ENCODE measurements at places on chromosomes 2 and 18. TPM values are rescaled to one million over a fixed set of nuclear protein-coding genes. Genes with fewer than 3 reads are reported as not detected.

HOXD1 gene
- total RNA-seq, result not detected

- DNase-seq, result no peak
- H3K4me1 ChIP-seq, result no peaks in the 10 kb centered on the region
- no peak overlapping the region for H3K27ac ChIP-seq
- H3K36me3 ChIP-seq, result no peaks in the 10 kb centered on the region
Observed at GRCh38 chr2:239636808-239637207, 236.0 kb upstream of the HDAC4 start.

MSTN gene
- not detected for total RNA-seq

KLF7 gene
- total RNA-seq, result 39.1 TPM

CTNNA2 gene
- not detected for total RNA-seq

ALLC gene
- not detected for total RNA-seq

DNA sequence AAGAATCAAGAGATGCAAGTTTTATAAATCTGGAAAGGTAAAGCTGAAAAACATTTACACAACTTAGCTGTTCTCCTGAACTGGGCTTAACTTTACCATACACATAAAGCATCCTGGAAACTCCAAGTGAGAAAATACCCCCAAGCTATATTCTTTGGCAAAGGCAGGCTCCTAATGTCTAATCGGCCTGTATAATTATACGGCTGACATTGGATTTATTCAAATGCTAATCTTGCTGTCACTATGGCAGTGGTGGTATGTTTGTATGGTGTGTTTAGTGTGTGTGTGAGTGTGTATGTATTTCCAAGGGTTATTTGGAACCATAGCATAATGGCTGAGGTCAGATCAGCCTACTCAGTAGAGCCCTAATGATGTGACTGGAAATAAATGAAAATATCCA is 1031.8 kb upstream of the ZEB2 start:
- no peaks in the 10 kb centered on the region for H3K27me3 ChIP-seq
- H3K27ac ChIP-seq, result no peak overlapping the region
- DNase-seq, result no peak
- H3K4me1 ChIP-seq, result no peaks in the 10 kb centered on the region

GRCh38 chr18:76392349-76392748 is 102.7 kb downstream of the ZNF516 start:
- peak overlapping the region; percentile 55 for H3K27ac ChIP-seq
- H3K4me1 ChIP-seq, result peaks cover 43% of the 10 kb centered on the region
- H3K36me3 ChIP-seq, result no peaks in the 10 kb centered on the region
- no peak overlapping the region for H3K4me3 ChIP-seq
- no peaks in the 10 kb centered on the region for H3K27me3 ChIP-seq

GRCh38 chr2:3204031-3204821 is 173.4 kb downstream of the EIPR1 start:
- no peak overlapping the region for H3K27ac ChIP-seq
- DNase-seq, result no peak
- peaks cover 11% of the 10 kb centered on the region for H3K4me1 ChIP-seq
- H3K36me3 ChIP-seq, result peaks cover 7% of the 10 kb centered on the region
- H3K27me3 ChIP-seq, result no peaks in the 10 kb centered on the region

DNA sequence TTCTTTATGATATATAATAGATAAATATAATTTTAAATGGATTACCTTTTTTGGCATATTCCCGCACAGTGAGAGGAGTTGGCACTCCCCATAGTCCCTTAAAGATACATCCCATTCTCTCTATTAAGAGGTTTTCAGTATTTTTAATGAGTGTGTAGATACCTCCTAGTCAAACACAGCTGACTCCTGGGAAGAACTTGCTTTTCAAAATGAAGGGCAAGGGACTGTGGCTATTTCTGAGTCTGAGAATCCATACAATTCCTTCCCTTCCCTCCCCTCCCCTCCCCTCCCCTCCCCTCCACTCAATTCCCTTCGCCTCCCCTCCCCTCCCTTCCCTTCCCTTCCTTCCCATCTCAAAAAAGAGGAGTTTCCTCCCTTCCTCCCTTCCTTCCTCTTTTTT is 93.5 kb downstream of the PRPF40A start:
- no peaks in the 10 kb centered on the region for H3K27me3 ChIP-seq
- no peaks in the 10 kb centered on the region for H3K4me1 ChIP-seq
- no peak overlapping the region for H3K4me3 ChIP-seq
- DNase-seq, result no peak
- H3K36me3 ChIP-seq, result no peaks in the 10 kb centered on the region

DNA sequence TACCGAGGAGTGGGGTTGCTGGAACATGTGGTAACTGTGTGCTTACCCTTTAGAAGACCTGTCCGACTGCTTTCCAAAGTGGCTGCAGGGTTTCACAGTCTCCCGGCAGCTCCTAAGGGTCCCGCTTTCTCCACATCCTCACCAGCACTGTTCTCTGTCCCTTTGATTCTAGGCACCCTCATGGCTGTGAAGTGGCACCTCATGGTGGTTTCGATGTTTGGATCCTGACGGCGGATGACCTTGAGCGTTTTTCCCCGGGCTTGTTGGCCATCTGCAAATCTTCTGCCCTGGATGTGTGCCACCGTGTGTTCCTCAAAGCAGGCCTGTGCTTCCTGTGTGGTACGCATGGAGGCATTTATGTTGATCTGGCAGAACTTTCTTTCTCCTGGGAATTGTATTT is 292.5 kb upstream of the HDAC4 start:
- H3K27me3 ChIP-seq, result no peaks in the 10 kb centered on the region
- no peaks in the 10 kb centered on the region for H3K36me3 ChIP-seq
- H3K4me1 ChIP-seq, result peaks cover 8% of the 10 kb centered on the region
- no peak for DNase-seq
- no peak overlapping the region for H3K27ac ChIP-seq

DNA sequence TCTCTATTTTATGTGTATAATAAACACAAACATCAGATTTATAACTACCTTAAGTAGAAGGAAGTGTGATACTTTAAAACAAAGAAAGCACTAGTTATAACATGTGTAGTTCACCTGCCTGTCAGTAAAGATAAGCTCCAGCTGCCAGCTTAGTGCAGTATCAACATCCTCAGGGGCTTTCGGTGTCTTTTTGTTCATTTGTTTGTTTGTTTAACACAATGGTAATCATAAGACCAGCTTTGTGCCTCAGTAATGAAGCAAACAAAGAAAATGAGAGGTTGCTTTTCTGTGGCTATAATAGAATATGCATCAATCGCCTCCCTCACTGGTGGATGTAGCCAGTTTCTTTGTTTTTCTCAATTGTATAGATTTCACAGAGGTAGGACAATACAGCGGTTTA is 1499.0 kb upstream of the TMEFF2 start:
- H3K4me1 ChIP-seq, result no peaks in the 10 kb centered on the region
- no peak for DNase-seq
- no peak overlapping the region for H3K4me3 ChIP-seq

DNA sequence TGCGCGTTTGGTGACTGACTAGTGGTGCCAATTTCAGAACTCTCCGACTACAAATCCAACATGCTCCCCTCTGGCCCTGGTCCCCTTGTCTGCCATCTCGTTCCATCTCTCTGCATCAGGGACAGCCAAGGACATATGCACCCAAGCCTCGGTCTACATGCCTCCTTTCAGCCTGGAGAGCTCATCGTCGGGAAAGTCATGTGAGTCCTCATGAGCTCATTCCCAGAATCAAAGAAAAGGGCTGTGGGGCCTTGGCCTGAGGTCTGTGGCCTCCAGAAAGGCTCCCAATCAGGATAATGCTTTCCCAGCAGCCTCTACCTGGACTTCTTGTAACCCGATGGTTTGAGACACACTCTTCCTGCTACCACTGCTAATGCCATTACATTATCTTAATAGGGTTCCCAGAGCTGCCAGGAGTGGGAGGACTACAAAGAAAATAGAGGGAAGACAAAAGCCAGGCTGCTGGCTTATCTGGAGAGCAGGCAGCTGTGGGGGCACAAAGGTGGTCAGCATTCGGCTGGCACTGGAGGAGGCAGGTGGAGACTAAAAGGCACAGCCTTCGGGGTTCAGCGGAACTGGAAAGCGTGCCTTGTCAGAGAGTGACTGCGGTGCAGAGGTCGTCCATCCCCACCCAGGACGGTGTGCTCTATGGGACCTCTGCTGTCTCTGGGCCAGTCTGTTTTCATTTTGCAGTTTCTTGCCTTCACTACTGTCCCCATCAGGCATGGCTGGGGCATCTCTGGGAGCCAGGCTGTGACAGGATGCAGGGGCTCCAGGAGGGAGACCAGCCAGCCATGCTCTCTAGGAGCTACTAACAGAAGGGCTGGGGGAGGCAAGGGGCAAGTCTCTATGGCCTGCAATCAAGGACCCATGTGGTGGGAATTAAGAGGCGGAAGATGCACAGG is 104.4 kb upstream of the SMAD2 start:
- H3K36me3 ChIP-seq, result no peaks in the 10 kb centered on the region
- H3K4me1 ChIP-seq, result no peaks in the 10 kb centered on the region
- DNase-seq, result peak; percentile 4
- no peaks in the 10 kb centered on the region for H3K27me3 ChIP-seq

DNA sequence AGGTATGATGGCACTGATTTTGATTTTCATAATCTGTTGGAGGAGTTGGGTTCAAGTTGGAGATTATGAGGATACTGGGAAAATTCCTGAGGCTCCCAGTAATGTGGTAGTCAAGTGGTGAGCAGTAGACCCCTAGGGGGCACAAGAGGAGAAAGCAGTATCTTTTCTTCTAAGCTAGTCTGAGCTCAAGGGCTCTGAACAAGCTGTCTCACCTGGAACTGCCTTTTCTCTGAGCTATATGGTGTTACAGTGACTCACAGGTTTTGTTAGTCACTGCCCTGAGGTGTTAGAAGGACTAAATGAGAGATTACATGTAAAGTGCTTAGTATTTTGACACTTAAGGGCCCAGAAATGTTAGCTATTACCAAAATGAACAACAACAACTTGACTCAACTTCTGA is 42.2 kb downstream of the CD302 start:
- no peaks in the 10 kb centered on the region for H3K4me1 ChIP-seq
- no peak overlapping the region for H3K4me3 ChIP-seq
- no peak for DNase-seq
- H3K27me3 ChIP-seq, result no peaks in the 10 kb centered on the region
- H3K36me3 ChIP-seq, result peaks cover 78% of the 10 kb centered on the region

- H3K27ac ChIP-seq, result no peak overlapping the region
- H3K36me3 ChIP-seq, result no peaks in the 10 kb centered on the region
- DNase-seq, result no peak
Observed at GRCh38 chr2:158460632-158461297, 4.0 kb downstream of the PKP4 start.

DNA sequence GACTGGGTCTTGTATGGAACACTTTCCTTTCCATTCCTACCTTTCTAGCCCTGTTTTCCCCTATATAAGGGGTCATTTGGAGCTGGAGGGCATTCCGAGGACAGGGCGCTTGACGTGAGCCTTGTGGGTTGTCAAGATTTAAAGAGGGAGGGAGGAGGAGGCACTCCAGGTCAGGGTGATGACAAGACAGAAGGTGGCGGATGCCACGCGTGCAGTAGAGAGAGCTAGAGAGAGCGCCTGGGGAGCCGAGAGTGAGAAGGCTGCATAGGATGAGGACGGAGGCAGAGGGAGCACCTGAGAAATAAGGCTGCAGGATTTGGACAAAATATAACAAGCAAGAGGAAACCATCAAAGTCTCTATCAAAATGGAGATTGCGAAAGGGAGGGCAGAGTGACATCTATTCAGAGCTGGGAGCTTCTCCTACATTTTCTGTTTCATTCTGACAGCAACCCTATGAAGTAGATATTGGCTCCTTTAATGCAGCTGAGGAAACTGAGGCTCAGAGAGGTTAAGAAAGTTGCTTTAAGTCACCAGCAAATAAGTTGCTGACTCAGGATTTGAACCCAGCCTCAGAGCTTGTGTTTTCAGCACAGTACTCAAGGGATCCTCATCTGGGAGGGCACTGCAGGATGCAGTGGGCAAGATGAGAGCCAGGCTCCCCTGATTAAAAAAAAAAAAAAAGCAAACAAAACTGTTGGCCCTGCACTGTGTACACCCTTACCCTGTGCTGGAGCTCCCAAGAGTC is 124.2 kb downstream of the MRO start:
- H3K36me3 ChIP-seq, result no peaks in the 10 kb centered on the region
- no peak overlapping the region for H3K4me3 ChIP-seq
- no peaks in the 10 kb centered on the region for H3K27me3 ChIP-seq
- H3K4me1 ChIP-seq, result no peaks in the 10 kb centered on the region

GRCh38 chr2:137886083-137886831 is 78.0 kb upstream of the HNMT start:
- DNase-seq, result no peak
- no peaks in the 10 kb centered on the region for H3K36me3 ChIP-seq
- H3K27me3 ChIP-seq, result no peaks in the 10 kb centered on the region
- H3K4me1 ChIP-seq, result no peaks in the 10 kb centered on the region

DNA sequence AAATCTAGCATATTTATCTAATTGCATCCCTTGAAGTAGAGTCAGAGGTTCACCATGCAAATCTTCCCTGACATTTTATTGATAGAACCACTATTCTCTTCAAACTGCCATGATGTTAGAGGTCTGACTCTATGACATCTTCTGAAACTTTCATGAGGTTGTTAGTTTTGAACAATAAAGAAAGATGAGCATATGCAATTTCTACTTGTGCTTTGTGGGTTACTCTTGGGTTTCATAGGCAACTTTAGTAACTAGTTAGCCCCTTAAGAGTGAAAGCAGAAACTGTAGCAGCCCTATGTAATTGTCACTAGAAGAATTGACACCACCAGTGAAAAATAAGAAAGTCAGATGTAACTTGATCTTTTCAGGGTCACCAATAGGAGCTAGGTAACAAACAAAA is 53.1 kb upstream of the ZEB2 start:
- no peak overlapping the region for H3K4me3 ChIP-seq
- H3K36me3 ChIP-seq, result no peaks in the 10 kb centered on the region
- H3K4me1 ChIP-seq, result no peaks in the 10 kb centered on the region
- no peak for DNase-seq

DNA sequence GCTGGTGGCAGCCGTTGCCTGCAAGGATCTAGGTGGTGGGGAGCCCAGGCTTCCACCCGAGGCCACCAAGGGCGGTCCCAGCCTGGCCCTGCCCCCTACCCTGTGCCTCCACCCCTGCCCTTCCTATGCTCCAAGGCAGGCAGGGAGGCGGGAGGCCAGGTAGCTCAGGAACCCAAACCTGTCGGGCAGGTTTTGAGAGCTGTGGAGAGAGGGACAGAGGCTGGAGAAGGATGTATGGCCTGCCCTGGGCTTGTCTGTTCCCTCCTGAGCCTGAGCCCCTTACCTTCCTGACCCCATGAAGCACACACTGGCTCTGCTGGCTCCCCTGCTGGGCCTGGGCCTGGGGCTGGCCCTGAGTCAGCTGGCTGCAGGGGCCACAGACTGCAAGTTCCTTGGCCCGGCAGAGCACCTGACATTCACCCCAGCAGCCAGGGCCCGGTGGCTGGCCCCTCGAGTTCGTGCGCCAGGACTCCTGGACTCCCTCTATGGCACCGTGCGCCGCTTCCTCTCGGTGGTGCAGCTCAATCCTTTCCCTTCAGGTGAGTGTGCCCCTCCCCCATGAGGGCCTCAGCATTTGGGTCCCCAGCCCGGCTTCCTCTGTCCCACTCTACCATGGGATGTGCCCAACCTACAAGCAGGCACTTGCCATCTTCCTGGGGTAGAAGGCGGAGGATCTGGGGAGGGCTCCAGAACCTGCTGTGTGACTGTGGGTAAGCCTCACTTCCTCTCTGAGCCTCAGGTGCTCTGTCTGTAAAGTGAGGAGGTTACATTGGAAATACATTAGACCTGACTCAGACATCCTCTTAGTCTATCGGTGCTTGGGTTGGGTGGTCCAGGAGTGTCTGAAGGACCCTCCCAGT is at the start of gene PROM2:
PROM2 (plus strand) TSS at position 159 of the 860 bp plus-strand sequence; CDS start at position 296, 137 bp downstream.
- no peak within 1 kb of the TSS for H3K27ac ChIP-seq
- no peak for DNase-seq
- no peaks in the 10 kb centered on the region for H3K27me3 ChIP-seq
- no peak within 1 kb of the TSS for H3K4me3 ChIP-seq
- H3K36me3 ChIP-seq, result no peaks in the 10 kb centered on the region

GRCh38 chr2:23757686-23758433 is 169.1 kb downstream of the ATAD2B start:
- no peaks in the 10 kb centered on the region for H3K4me1 ChIP-seq
- no peaks in the 10 kb centered on the region for H3K27me3 ChIP-seq
- H3K27ac ChIP-seq, result no peak overlapping the region

Measured in natural killer cell (primary cell).